ENCODE measurements at places on chromosomes 7 and 10. TPM values are rescaled to one million over a fixed set of nuclear protein-coding genes. Genes with fewer than 3 reads are reported as not detected.

DNA sequence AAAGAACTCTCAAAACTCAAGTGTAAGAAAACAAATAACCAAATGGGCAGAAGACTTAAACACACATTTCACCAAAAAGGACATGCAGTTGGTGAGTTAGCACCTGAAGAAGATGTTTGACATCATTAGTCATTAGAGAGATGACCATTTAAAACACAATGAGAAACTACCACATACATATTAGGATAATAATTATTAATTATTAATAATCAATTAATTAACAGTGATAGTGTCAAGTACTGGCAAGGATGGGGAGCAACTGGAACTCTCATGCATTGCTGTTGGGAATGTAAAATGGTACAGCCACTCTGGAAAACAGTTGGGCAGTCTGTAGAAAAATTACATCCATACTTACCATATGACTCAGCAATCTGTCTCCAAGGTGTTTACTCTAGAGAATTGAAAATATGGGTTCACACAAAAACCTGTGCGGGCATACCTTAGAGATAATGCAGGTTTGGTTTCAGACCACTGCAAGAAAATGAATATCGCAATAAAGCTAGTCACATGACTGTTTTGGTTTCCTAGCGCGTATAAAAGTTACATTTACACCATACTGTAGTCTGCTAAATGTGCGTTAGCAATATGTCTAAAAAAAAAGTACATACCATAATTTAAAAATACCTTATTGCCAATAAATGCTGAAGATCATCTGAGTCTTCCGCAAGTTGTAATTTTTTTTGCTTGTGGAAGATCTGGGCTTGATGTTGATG, 30.3 kb downstream of the ARID5B start:
- H3K4me1 ChIP-seq: no peaks in the 10 kb centered on the region
- H3K27me3 ChIP-seq: no peaks in the 10 kb centered on the region
- no peak overlapping the region for H3K4me3 ChIP-seq
- no peaks in the 10 kb centered on the region for H3K36me3 ChIP-seq

GRCh38 chr10:119278126-119278709, 70.8 kb downstream of the GRK5 start:
- peak overlapping the region; percentile 52 for H3K27ac ChIP-seq
- DNase-seq: no peak
- no peaks in the 10 kb centered on the region for H3K27me3 ChIP-seq
- H3K36me3 ChIP-seq: no peaks in the 10 kb centered on the region
- no peaks in the 10 kb centered on the region for H3K4me1 ChIP-seq

DNA sequence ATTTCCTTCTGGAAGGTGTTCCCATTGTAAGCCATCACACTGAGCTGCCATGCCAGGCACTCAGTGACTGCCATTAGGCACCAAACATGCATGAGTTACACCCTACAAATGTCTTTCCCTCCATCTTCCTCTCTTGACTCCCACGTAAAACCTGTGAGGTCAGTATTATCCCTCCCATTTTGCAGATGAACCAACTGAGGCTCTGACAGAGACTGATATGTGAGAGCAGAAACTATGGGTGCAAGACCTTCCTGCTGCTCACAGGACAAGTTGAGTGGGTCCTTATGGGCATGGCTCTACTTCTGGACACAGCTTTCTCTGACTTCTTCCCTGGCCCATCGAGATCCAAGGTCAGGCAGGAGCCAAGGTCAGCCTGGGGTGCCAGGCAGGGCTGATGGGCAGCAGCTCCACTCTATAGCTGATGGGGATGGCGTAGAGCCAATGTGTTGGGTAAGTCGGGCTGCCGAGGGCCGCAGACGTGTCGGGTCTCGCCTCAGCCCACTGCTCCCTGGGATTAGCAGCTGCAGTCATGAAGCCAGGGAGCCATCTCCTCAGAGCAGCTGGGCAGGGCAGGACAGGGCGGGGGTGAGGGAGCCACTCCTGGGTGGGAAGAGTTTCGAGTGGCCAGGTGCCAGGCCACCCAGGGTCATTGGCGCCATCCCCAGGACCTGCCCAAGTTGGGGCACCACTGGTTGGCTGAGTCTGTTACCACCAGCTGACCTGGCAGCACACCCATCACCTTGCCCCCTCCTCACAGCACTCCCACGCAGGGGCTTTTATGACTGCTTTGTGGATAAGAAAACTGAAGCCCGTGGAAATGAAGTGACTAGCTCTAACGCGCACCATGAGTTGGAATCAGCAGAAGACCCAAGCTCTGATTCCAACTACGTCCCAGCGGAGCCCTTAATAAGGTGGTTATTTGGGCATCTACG, 117.8 kb upstream of the ZMIZ1 start:
- no peak for DNase-seq
- H3K4me1 ChIP-seq: peaks cover 11% of the 10 kb centered on the region
- no peak overlapping the region for H3K4me3 ChIP-seq
- H3K36me3 ChIP-seq: no peaks in the 10 kb centered on the region
- no peak overlapping the region for H3K27ac ChIP-seq

GJD4 gene
- not detected for total RNA-seq

DNA sequence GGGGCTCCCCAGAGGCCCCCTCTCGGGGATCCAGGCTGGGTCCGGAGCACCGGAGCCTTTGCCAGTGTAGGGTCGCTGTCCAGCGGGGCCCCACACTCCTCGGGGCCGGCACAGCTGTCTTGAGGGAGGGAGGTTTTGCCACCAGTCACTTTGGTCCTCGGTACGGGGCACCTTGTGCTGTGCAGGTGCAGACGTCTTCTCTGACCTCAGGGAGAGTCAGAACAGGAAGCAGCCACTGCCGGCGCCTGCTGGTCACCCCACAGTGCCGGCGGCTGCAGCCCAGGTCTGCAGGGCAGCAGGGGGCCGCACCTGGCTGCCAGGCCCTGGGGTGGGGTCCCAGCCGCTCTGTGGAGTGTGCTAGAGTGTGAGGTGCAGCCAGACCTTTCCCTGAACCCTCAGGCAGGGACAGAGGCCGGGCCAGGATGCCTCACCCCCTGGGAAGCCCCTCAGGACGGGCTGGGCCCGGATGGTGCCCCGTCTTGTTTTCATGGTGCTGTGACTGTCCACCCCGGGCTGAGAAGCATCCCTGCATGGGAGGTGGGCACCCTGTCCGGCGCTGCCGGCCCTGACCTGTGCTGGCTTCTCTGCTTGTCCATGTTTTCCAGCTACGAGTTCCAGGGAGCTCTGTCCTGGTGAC, 8.2 kb downstream of the MAFK start:
- peak overlapping the region; percentile 100 for H3K27ac ChIP-seq
- no peaks in the 10 kb centered on the region for H3K27me3 ChIP-seq
- peaks cover 51% of the 10 kb centered on the region for H3K4me1 ChIP-seq
- no peak overlapping the region for H3K4me3 ChIP-seq
- peaks cover 52% of the 10 kb centered on the region for H3K36me3 ChIP-seq
- DNase-seq: no peak

DNA sequence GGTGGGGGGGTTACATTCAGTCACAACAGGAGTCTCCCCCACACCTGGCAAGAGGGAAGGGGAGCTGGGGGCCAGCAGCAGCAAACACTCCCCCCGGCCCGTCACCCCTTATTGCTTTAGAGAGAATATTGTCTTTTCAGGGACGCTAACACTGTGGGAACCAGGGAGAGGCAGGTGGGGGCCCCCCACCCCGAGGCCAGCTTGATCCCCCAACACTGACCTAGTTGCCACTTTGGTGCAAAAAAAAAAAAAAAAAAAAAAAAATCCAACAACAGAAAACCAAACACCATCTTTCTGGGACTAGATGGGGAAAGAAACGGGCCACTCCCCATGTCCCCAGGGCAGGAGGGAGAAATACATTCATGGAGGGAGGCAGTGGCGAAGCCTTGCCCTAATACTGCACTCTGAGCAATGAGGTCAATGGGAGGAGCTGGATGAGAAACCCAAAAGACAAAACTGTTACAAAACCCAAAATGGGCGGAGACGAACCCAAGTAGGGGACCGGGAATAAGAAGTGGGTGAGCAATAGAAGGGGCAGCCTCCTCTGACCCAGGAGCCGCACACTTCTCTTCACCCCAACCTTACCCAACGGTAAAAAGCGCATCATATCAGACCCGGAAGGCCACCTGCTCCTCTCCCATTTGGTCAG, 6.5 kb downstream of the GNB2 start:
- H3K27ac ChIP-seq: peak overlapping the region; percentile 95
- DNase-seq: peak; percentile 86
- peaks cover 69% of the 10 kb centered on the region for H3K4me1 ChIP-seq
